ENCODE measurements at places on chromosomes 2 and 18.

- no peak for DNase-seq
Measured at GRCh38 chr2:16657671-16658070, 8.0 kb downstream of the CYRIA start.

GRCh38 chr2:42359965-42360483 lies 993 bp downstream of the COX7A2L start:
- peak; percentile 11 for DNase-seq

DNA sequence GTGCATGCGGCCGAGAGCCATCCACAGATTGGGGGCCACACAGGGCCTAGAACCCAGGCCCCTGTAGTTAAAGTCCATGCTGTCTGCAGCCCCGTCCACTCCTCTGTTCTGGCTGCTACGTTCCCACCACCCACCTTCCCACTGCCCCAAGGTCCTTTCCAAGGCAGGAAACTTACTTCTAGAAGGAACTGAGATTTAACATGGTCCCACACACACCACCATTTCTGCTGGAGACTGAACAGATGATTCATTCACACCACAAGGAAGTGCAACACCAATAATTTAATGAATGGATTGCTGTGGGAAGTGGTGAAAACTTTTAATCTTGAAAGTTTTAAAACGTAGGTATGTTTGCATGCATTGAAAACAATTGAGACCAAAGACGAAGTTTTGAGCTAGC lies 95.2 kb downstream of the LBH start:
- DNase-seq, result no peak

DNA sequence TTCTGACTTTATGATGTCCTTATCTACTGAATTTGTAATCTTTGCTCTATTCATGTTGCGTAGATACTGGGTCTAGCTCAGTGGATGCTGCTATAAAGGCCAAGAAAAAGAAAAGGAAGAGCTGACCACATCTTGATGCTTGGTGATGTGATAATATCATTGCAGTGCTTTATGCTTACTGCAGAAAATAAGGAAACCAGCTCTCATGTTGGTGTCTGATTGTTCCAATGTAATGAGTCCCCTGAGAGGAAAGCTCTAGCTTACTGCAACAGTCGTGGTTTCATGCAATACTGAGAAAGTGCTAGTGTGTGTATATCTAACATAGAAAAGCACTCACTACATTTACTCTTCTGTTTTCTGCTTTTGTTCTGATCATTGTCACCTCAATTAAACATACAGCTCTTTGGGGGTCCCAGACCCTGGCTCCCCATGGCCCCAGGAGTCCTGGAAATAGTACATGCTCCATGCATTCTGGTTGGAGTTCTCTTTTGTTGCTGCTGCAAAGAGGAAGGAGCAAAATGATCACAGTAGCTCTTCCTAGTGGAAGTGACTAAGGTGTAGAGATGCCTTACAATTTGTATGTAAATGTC lies 338.8 kb downstream of the CYRIA start:
- no peak for DNase-seq

GRCh38 chr2:150472511-150472899 lies 15.0 kb downstream of the RND3 start:
- DNase-seq, result no peak

DNA sequence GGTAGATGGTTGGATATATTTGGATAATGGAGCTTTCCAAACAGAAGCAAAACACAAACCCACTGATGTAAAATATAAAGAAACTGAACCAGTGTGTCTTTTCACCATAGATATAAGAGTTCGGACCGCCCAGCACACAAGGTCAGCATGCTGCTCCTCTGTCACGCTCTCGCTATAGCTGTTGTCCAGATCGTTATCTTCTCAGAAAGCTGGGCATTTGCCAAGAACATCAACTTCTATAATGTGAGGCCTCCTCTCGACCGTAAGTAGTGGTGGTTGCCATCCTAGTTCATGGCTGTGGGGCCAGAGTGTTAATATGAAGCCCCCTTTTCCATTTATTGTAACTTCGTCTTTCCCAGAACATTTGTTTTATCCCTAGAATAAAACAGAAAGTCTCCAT lies 125.2 kb upstream of the LYPD6 start:
- DNase-seq, result no peak

GRCh38 chr2:74915743-74916142 lies 42.7 kb upstream of the POLE4 start:
- no peak for DNase-seq

- no peak for DNase-seq
Measured at GRCh38 chr2:11366326-11366741, 21.9 kb upstream of the ROCK2 start.

DNA sequence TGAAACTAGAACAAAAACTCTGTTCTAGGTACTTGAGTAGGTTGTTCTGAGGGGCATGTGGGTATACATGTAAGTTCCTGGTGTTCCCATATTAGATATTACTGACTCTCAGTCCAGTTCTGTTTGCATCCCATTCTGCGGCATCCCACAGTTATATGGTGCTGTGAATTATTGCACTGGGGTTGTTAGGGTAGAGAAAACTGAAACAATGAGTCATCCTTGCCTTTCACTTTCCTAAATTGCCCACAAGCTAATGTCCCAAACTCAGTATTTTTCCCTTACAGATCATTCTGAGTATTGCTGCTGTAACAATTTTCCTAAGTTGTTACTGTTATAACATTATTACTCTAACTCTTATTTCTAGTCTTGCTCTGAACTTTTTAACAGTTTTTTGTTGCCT lies 3.0 kb downstream of the WDR75 start:
- DNase-seq, result no peak

GRCh38 chr2:182951948-182952663 lies 85.7 kb upstream of the FRZB start:
- DNase-seq, result no peak

- no peak for DNase-seq
Measured at GRCh38 chr2:2464643-2465042, 133.6 kb upstream of the MYT1L start.

DNA sequence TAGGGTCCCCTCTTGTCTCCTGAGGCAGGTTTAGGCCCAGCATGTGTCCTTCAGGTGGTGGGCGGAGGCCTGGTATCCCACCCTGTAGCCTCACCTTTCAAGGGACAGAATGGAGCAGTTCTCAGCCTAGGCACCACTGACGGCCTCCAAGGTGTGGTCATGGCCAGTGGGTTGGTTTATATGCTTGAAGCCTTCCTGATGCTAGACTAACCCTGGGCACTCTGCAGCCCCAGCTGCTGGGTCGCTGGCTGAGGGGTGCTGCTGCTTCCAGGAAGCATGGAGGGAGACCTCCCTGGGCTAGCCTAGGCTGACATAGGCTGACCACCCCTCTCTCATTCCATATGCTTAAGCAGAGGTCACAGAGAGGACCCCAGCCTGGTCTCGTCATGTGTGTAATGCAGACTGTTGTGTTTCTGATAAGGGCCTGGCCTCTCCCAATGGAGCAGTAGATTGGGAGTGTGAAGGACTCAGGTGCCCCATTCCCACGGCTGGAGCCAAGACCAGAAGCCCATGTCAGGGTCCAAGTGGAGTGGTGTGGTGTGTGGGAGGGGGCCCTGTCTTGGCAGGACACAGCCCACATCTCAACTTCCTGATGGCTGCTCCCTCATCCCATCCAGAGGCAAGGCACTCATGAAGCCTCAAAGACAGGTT lies 206.6 kb downstream of the DYSF start:
- DNase-seq, result no peak

GRCh38 chr18:75109819-75110218 lies 99.1 kb downstream of the PTGR3 start:
- DNase-seq, result no peak

DNA sequence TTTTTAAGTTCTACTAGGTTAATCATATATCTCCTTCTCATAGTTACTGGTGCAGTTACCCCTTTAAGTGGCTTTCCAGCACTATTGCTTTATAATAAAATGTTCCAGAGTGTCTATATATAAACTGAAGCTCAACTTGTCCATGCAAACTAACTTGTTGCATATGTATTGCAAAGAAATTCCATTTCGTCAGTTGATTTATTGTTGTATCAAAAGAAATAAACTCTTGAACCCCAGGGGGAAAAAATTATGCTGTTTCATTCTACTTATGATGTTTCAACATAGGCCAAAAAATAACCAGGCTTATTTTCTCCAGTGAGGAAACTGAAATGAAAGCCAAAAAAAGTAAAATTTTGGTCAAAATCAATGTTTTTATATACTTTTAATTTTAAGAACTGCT lies 491.9 kb downstream of the NR4A2 start:
- DNase-seq, result no peak

GRCh38 chr2:28454016-28454930 lies 41.6 kb upstream of the PLB1 start:
- DNase-seq, result no peak

GRCh38 chr2:134319596-134320254 lies 65.9 kb downstream of the MGAT5 start:
- no peak for DNase-seq

DNA sequence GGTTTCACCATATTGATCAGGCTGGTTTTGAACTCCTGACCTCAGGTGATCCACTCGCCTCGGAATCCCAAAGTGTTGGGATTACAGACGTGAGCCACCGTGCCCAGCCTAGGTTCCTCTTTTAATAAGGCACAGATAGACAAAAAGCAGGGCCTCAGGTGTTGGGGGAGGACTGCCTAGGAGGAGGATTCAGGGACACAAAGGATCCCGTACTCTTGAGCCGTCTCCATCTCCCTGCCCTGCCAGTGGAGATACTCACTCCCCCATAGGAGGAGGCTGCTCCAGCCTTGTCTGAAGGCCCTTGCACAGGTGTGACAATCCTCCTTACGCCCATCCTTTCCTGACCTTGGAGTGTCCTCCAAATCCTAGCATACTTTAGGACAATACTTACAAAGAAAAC lies 32.0 kb upstream of the TFCP2L1 start:
- DNase-seq, result no peak

- DNase-seq, result no peak
Measured at GRCh38 chr2:84963692-84964405, 7.1 kb upstream of the KCMF1 start.

DNA sequence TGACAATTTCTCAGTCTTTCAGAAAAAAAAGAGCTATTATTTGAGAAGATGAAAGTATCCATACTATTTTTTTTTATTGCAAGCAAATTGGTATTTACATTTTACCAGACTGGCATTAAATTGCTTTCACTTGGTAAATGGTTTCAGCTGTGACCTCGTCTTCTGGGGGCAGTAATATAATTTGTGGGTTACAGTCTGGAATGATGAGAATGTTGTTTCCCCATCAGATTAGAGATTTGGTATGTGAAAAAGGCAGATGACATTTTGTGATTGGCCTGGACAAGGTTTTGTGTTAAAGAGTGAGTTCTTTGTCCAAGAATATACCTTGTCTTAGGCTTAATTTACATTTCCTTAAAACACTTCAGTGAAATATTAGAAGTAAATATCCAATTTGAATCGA lies 390.1 kb upstream of the ST6GAL2 start:
- no peak for DNase-seq

DNA sequence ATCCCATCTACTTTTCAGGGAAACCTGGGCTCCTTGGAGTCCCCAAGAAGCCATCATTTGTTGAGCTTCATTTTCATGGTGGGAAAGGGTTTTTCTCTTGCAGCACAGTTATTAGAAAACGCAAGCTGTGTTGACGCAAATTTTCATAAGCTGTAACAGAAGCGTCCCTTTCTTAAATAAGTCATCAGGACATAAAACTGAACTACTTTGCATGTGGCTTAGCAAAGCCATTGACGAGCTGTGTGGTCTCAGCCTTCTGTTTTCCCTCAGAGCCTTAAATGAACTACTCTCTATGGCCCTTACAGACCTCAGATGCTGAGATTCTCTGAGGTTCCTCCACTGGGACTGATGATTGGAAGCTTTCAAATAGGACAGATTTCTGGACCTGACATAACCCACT lies 85.1 kb downstream of the ARL4C start:
- DNase-seq, result no peak

DNA sequence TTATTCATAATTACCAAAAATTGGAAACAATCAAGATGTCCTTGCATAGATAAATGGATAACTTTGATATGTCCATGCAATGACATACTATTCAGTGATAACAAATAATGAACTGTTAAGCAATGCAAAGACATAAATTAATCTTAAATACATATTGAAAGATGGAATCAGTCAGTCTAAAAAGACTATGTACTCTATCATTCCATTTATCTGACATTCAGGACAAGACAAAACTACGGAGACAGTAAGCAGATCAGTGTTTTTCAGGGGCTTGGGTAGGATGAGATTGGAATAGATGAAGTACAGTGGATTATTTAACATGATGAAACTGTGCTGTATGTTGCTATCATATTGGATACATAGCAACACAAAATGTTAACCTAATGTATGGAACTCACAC lies 21.3 kb upstream of the ZNF804A start:
- DNase-seq, result no peak

- no peak for DNase-seq
Measured at GRCh38 chr2:239732666-239733010, 292.5 kb downstream of the NDUFA10 start.

- no peak for DNase-seq
Measured at GRCh38 chr2:190791347-190791975, 89.2 kb upstream of the GLS start.

DNA sequence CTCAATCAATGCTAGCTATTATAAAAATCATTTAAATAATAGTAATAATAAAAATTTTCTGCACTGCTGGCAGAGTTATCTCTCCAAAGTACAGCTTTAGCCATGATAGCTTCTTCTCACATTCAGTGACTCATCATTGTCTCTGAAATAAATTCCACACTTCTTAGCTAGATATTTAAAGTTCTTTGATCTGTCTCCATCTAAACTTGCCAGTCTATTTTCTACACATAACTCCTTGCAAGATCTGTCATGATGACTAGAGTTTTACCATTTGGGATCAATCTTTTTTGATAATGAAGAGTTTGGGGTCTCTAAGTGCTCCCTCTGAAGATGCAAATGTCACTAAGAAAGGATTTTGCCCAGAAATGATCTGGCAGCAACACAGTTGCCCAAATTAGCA lies 155.4 kb upstream of the LHCGR start:
- no peak for DNase-seq

DNA sequence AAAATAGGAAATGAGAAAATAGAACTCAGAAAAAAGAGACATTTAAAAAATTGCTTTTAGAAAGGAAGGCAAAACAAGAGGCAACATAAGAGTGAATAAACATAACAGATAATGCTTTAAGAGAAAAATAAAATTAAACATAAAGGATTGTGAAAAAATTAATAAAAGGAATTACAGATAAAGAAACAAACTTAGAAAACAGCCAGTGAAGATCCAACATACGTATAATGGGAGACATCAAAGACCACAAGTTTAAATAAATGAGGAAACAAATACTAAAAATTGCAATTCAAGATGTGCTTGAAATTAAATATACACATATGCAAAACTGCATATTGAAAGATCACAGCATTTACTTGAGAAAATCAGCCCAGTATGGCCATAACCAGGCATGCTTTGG lies 448.9 kb downstream of the NBAS start:
- DNase-seq, result peak; percentile 2

- no peak for DNase-seq
Measured at GRCh38 chr18:9612977-9613376, 1.4 kb downstream of the PPP4R1 start.

GRCh38 chr2:65550246-65550645 lies 117.8 kb upstream of the SPRED2 start:
- no peak for DNase-seq

- DNase-seq, result no peak
Measured at GRCh38 chr2:240930631-240931318, 24.6 kb downstream of the CROCC2 start.
